ENCODE measurements at places on chromosomes 16 and 17.

DNA sequence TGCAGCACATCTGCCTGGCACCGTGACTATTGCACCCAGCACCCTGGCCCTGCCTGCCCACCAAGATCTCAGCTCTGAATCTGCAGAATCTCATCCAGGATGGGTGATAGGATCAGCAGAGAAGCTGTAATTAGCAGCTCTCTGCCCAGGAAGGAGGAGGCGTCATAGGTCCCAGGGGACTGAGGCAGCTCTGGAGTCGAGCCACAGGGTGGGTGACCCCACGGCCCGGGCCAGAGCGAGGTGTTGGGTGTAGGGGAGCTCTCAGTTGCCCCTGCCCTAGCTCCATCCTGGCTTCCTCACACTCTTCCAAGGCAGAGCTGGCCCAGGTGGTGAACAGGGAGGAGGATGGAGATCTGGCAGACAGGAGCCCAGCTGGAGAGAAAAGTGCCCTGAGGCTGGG, 18.2 kb upstream of the FAM83G start:
- DNase-seq = no peak

DNA sequence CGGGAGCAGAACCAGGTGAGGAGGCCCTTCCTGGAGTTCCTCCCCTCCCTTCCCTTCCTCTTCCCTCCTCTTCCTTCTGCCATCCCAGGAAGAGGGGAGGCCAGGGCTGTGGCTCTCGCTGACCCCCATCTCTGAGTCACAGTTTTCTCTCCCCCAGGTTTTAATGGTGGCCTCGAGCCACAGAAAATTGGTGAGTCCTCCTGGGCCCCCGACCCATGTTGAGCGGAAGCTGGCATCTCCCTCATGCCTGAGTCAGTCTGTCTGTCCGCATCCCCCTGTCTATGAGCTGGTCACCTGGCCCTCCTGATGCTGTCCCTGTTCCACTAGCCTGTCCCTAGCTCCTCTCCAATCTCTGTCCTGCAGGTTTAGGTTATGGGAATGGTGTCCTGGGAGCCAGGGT, 12.8 kb upstream of the CLDN9 start:
- DNase-seq = no peak

- no peak for DNase-seq
These were observed 30.6 kb upstream of the CLEC3A start for GRCh38 chr16:77991701-77992100.

DNA sequence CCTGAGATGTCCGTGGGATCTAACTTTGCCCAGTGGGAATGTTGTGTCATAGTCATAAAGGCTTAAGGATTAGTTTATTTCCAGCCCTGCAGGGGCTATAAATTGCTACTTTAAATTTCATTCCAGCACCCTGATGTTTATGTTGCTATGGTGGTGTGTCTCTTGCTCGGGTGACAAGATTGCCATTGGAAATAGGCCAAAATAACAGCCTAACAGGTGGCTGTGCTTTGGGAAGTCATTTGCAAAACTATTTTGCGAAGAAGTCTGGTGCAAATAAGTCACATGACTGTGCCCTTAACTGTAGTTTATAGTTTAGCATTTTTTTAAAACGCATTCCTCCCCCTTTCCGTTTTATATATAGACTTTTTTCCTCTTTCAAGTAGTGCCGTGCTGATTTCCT, 23.1 kb downstream of the PITPNC1 start:
- no peak for DNase-seq

GRCh38 chr16:84518804-84519341, 14.4 kb upstream of the MEAK7 start:
- DNase-seq = peak; percentile 61

DNA sequence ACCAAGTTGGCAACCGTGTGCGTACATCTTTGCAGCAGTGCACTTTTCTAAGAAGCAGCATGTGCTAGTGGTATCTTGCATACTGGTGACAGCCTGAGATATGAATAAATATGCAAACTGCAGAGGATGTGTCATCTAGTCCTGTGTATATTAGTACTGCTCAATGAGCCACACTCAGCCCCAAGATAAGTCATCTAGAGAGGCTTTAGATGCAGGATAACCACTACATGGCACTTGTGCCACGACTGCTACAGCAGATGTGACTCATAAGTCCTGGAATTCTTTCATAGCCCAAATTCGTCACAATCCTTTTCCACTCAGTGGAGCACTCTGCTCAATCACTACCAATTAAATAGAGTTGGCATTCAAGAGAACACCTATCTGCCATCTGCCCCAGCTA, 171.5 kb downstream of the AXIN2 start:
- no peak for DNase-seq

GRCh38 chr17:69608808-69609472, 194.4 kb downstream of the MAP2K6 start:
- DNase-seq = no peak

GRCh38 chr17:48432820-48433775, 3.1 kb upstream of the SKAP1 start:
- DNase-seq = no peak

DNA sequence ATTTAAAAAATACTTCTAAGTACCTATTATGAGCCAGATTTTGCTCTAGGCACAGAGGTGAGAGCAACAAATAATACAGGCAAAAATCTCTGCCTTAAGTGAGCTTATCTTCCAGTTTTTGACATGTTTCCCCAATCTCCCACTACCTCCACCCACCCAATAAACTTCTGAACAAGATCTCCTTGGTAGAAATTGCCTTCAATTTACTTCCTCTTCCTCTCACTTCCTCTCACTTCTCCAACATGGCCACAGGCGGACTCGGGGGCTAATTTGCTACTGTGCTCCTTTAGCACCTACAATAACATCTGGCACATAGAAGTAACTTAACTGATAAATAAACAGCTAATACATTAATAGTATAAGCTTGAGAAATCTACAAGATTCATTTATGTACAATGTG, 82.6 kb downstream of the CACNG1 start:
- no peak for DNase-seq

DNA sequence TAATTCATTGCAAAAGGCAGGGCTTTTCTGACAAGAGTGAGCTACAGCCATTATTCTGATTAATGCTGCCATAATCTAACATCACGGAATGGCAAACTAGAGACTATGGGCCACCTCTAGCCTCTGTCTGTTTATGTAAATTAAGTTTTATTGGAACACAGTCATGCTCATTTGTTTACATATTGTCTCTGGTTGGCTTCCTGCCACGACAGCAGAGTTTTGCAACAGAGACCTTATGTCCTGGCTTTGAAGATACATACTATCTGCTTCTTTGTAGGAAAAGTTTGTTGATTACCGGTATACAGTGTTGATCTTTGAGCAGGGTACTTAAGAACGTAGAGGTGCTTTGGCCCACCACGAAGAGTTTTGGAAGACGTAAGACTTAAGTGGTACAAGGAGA, 715.9 kb upstream of the RBFOX1 start:
- DNase-seq = no peak

GRCh38 chr17:62206550-62206949, 141.5 kb upstream of the MED13 start:
- DNase-seq = no peak

GRCh38 chr16:15899538-15900100, 11.2 kb upstream of the CEP20 start:
- no peak for DNase-seq

- no peak for DNase-seq
These were observed 430.5 kb downstream of the RBFOX1 start for GRCh38 chr16:7763111-7763510.

- peak; percentile 79 for DNase-seq
These were observed 43.7 kb upstream of the GOSR1 start for GRCh38 chr17:30433514-30433913.

DNA sequence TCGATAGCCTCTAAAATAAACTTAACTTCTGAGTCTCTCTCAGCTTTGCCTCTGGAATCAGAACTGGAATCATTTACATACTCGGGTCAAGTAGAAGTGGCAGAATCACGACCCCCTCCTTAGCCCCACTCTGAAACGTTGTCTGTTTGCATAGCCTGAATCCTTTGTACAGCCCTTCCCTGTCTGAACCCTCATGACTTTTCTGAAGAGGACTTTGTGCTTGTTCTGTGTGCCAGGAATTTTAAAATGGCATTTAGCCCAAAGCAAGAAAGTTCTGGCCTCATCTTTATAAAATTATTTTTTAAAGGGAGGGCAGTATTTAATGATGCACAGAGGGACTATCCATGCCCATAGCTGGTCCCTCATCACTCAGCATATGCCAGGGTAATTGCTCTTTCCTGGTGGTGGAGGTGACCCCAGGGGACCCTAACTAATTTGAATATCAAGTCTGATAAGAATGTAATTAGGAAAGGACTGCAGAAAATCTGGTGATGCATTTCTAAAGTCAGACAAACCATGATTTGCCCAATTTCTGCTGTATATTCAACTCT, 342.7 kb upstream of the TNRC6C start:
- DNase-seq = no peak

DNA sequence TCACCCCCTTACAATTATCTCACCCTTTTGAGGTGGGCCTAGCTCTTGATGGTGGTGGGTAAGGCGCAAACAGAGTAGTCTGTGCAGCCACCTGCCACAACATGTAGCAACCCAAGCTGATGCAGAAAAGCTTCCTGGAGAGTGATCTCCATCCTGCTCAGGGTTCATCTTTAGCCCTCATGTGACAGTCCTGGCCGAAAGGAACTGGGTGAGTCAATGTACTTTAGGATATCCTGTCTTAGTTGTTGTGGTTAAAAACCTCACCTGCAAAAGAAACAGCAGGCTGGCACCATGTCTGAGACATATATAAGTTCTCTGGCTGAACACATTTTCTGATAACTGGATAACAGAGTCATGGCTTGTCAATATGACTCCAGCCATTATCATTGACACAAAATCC, 183.5 kb upstream of the CPHXL start:
- no peak for DNase-seq

DNA sequence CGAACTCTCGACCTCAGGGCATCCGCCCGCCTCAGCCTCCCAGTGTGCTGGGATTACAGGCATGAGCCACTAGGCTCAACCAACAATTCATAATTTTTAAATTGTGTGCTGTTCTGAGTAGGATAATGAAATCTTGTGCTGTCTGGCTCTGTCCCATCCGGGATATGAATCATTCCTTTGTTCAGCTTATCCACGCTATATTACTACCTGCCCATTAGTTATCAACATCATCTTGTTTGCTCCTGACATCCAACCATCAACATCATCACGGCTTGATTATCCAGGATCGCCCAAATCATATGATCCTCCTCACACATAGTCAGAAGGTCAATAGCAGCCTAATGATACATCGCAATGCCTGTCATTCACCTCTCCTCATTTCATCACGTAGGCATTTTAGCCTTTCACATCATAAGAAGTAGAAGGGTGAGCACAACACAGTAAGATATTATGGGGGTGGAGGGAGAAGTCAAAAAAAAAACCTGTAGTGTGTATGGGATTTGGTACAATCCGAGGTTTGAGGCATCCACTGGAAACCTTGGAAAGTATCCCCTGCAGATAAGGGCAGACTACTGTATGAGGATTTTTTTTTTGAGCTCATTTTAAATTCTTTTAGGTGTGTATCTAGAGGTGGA, 77.0 kb upstream of the SIAH1 start:
- DNase-seq = no peak

DNA sequence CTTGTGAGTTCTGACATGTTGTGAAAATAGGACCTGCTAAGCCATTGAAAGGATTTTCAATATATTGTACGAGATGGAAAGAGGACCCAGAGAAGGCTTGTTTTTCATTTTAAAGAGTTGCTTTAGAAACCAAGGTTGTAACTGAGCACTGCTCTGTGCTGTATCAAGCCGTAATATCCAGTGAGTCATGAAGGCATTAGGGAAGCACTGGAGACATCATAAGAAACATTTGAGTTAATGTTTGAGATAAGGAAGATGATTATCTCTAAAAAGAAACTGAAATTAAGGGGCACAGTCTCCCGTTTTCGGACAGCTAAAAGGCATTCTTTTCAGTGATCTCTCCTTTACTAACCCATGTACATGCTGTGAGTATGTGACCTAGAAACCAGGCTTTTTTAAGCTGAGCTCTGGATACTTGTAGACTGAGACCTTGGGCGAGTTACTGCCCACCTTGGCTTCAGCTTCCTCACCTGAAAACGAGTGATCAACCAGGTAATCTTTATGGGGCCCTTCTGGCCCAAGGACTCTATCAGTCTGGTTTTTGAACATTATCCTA, 149.2 kb upstream of the TBX2 start:
- no peak for DNase-seq

DNA sequence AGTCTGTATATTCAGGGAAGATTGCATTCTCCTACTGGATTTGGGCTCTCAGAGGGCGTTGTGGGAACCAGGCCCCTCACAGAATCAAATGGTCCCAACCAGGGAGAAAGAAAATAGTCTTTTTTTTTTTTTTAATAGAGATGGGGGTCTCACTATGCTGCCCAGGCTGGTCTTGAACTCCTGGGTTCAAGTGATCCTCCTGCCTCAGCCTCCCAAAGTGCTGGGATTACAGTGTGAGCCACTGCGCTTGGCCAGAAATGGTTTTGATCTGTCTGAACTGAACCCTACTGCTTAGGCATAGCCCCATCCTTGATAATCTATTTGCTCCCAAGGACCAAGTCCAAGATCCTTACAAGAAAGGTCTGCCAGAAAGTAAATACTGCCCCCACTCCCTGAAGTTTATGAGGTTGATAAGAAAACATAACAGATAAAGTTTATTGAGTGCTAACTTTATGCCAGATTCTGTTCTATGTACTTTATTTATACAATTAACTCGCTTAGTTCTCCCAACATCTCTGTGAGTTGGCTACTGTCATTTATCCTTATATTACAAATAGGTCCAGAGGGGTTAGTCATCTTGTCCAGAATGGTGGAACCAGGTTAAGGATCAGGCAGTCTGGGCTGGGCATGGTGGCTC, 13.5 kb downstream of the G6PC1 start:
- no peak for DNase-seq

DNA sequence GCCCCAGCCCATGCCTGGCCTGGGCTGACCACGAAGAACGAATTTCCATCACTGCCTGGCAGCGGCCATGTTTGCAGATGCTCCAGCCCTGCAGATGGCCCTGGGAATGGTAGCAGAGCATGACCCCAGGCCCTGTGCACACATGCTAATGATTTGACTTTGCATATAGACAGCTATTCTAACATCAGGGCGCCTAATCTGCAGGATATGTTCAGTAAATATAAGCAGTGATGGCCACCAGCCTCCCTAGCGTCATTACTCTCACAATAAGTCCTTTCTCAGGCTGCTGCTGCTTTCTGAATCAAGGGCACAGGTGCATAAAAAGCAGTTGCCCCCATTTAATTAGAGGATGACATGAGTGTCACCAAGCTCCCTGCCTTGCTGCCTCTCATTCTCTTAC, 24.2 kb downstream of the DNAH9 start:
- DNase-seq = no peak

- no peak for DNase-seq
These were observed 8.2 kb downstream of the SLC6A2 start for GRCh38 chr16:55663765-55664677.

Data from NCI-H1092 treated with DMSO at 0.1 percent for 48 hours (cell line).